ENCODE measurements at places on chromosomes 6 and 20. TPM values are rescaled to one million over a fixed set of nuclear protein-coding genes. Genes with fewer than 3 reads are reported as not detected.

CRIP3 gene
- not detected for total RNA-seq

GPX5 gene
- total RNA-seq = not detected

MAFB gene
- total RNA-seq = 80.5 TPM

THBS2 gene
- total RNA-seq = 86.4 TPM

TCP11 gene
- total RNA-seq = not detected

MRAP2 gene
- 4.2 TPM for total RNA-seq

HLA-DQB1 gene
- 3.2 TPM for total RNA-seq

CCM2L gene
- total RNA-seq = 8.6 TPM

BIRC7 gene
- total RNA-seq = 2.7 TPM

OR2B6 gene
- not detected for total RNA-seq

OR2H1 gene
- total RNA-seq = not detected

TDP2 gene
- 28.7 TPM for total RNA-seq

ANKRD60 gene
- not detected for total RNA-seq

EBF4 gene
- 23.1 TPM for total RNA-seq

KIAA1755 gene
- total RNA-seq = 2.7 TPM

PTK6 gene
- total RNA-seq = 25.8 TPM

SCUBE3 gene
- total RNA-seq = 0.49 TPM

PRRT1 gene
- total RNA-seq = 8.8 TPM

CYP39A1 gene
- total RNA-seq = 5.4 TPM

ABHD16B gene
- total RNA-seq = not detected

TFAP2D gene
- not detected for total RNA-seq

PRICKLE4 gene
- 10.1 TPM for total RNA-seq

DEFB124 gene
- not detected for total RNA-seq

C6orf163 gene
- 2.0 TPM for total RNA-seq

ANGPT4 gene
- total RNA-seq = 0.98 TPM

PTCHD4 gene
- total RNA-seq = not detected
